AML-193 (cell line): ENCODE measurements at places on chromosomes 6 and 20.

DNA sequence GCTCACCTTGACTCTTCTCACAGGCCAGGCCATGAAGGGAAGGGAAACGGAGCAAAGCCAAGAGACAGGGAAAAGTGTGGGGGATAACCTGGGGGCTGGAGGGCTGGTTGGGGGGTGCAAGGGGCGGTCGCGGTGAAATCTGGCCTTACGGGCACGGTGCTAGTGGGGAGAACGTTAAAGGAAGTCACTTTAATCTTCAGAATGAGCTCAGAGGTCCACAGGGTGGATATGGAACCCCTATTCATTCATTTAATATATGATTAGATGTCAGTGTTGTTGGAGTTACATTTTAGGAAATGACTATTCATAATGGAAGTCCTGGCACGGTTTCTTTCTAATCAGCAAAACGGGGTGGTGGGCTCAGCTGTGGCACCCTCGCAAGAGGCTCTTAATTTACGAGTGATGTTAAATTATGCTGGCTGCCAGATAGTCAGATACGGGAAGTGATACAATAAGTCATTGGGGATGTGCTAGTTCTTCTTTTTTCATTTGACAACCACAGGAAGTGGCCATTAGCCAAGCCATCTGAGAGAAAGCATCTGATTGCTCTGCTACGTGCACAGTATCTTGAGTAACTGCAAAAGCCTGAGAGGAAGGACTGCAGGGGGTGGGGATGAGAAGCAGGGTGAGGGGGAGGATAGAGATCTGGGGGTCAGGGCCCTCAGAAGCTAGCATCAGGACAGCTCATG lies 253.0 kb downstream of the QKI start:
- DNase-seq: peak; percentile 90

GRCh38 chr6:144939921-144940320 lies 654.8 kb downstream of the UTRN start:
- no peak for DNase-seq

GRCh38 chr6:126811321-126811720 lies 307.1 kb upstream of the RSPO3 start:
- DNase-seq: no peak

GRCh38 chr6:26304797-26305640 lies 60.0 kb upstream of the BTN3A2 start:
- DNase-seq: peak; percentile 91
